ENCODE measurements at places on chromosomes 12 and 14. TPM values are rescaled to one million over a fixed set of nuclear protein-coding genes. Genes with fewer than 3 reads are reported as not detected.

HOXC4 gene
- total RNA-seq = 2.5 TPM

RNU4-1 gene
- not detected for total RNA-seq

FAM186B gene
- total RNA-seq = 0.21 TPM

GPR65 gene
- total RNA-seq = not detected

POU6F1 gene
- total RNA-seq = 3.9 TPM

LIN7A gene
- total RNA-seq = 1.3 TPM

DNA sequence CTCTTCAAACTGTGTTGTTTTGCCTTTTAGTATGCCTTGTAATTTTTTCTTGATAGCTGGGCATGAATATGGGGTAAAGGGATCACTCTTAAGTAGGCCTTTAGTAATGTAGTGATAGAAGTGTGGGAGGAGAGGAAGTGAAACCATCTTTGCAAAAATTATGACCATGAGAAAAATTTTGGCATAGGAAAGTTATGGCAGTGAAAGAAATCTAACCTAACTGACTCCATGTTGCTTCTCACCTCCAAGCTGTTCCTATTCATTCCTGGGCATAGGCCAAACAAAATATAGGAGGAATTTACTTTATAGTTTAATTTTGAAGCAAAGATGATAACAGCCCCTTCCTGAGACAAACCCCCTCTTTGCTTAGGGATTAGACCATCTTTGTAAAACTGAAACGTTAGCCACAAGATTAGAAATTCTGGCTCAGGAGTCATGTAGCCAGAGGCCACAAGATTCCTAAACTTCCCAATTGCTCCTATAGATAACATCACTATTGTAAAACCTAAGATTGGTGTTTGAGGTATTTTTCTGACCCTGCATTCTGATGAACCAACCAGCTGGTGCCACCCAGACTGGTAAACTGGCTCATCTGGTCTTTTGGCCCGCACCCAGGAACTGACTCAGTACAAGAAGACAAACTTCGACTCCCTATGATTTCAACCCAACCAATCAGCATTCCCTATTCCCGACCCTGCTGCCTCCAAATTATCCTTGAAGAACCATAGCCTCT, 45.8 kb downstream of the CRADD start:
- DNase-seq = no peak

DNA sequence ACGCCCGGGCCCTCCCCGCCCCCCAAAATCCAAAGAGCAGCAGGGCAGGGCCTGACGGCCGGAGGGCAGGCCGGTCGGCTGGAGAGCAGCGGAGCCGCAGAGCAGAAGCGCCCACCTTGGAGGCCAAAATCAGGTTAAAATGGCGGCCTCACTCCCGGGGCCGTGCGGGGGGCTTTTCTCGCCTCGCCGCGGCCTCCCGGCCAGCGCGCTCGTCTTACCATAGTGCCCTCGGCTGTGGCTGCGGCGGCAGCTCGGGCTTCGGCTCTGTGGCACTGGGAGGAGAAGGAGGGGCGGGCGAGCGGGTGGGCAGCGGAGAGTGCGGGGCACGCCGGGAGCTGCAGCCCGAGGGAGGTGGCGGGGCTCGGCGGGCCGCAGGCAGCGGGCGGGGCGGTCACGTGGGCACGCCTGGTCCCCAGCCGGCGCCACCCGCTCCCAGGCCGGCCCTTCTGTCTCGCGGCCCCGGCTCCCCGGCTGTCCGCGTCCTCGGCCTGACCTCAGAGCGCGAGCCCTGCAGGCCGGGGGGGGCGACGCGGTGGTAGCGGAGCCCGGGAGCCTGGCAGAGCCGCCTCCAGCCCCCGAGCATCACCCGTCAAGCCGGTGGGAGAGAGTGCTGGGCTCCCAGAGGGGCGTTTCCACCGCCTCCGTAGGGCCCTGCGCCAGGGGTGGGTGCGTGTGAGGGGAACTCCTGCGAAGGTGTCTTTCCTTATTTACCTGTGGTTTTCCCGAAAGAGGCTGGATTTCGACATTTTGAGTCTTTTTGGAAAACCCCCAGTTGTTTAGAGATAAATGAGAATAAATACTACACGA, at the start of gene CFL2:
Gene CFL2, minus strand, starts transcription at position 274 of the 807 bp plus-strand sequence. Its CDS starts 53 bp downstream, at position 221.
- DNase-seq = no peak
